CD4-positive, alpha-beta T cell (primary cell): ENCODE measurements at places on chromosomes 12 and 14. TPM values are rescaled to one million over a fixed set of nuclear protein-coding genes. Genes with fewer than 3 reads are reported as not detected.

Gene CCDC177
- total RNA-seq = not detected

Gene MAP1LC3B2
- total RNA-seq = 2.1 TPM

Gene ARHGEF40
- total RNA-seq = 1.3 TPM

Gene SLC8A3
- not detected for total RNA-seq

Gene SLCO1B1
- not detected for total RNA-seq

- DNase-seq = no peak
Measured at GRCh38 chr12:75161488-75161887, 48.2 kb downstream of the KCNC2 start.

GRCh38 chr14:49636866-49637265, 1.8 kb upstream of the DNAAF2 start:
- no peak for DNase-seq

DNA sequence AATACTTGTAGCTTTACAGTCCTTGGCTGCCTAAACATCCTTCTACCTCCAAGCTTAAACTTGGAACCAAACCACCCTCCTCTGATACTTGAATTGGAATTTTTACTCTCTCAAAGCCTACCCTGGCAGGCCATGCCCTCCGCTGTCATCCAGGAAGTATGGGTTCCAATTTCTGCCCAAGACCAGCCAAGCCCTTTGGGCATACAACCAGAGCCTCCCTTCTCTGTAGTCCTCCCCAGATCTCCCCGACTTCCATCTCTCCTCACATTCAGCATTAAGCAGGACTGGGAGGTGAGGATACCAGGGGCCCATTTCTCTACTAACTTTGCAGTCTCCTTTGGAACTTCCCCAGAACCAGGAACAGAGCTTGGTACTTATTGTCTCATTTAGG, 369 bp upstream of the DHH start:
- no peak for DNase-seq

DNA sequence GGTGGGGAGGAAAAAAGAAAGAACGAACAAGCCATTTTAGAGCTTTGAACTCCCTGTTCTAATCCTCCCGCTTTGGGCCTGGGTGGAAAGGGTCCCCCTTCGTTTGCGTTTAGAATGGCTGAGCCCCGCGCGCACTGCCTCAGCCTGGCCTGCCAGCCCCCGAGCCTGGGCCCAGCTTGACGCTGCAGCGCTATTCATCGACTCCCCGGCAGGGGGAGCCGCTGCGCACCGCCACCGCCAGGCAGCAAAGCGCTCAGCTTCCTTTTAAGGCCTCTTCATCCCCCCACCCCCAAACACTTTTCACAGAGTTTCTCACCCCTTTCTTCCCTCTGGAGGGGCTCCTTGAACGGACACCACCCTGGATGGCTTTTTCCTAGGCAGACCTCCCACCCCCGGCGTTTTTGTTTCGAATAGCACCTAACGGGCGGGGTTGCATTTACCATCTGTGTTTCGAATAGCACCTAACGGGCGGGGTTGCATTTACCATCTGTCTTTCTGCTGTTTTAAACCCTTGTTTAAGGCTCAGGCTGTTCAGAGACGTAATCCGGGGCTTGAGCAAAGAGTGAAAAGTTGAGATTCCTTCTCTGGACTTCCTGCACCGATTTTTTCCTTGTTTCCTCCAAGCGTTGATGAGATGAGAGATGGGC, 56.4 kb upstream of the PIWIL1 start:
- peak; percentile 29 for DNase-seq

- no peak for DNase-seq
Measured at GRCh38 chr12:4144676-4145075, 128.9 kb upstream of the CCND2 start.

DNA sequence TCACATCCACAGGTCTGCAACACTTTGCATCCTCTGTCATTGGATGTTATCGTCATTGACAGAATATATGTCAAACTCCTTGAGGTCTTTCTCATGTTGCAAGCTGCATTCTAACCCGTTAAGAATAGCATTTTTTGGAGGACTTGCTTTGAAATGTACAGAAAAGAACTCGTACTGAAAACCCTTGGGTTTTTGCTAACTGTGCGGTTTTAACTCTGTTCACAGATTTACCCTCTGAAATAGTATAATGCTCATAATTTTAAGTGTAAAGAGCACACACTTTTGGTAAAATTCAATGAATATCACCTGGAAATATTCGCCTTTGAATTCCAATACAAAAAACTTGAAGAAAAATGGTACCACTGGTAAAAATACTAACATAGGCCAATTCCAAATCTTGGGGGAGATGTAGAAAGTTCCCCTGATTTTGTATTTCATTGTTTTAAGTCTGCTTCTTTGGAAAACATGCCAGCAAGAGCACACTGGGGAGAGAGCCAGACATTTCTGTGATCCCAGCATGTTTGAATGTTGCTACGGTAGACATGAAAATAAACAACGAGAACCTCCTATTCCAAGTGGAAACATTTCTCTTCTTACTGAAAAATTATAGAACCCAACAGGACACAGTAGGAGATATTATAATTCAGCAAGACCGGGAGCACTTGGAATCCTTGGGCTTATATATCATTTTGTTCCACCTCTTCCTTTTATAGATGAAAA, 446.0 kb downstream of the AEBP2 start:
- no peak for DNase-seq

DNA sequence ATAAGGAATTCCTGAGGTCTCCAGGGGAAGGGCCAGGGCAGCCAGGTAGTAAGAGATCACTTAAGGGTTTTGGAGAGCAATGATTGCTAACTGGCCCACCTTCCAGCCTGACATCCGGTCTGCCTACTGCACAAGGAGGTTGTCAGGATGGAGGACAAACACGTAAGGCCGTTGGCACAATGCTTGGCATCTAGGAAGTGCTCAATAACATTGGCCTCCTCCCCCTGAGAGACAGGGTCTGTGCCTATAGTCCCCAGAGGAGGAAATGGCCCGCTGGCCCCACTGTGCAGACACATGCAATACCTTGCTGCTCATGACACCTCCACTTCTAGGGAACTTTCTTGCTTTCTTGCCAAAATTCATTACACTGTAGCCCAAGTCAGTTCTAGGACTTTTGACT, 73.2 kb downstream of the NTF3 start:
- no peak for DNase-seq

DNA sequence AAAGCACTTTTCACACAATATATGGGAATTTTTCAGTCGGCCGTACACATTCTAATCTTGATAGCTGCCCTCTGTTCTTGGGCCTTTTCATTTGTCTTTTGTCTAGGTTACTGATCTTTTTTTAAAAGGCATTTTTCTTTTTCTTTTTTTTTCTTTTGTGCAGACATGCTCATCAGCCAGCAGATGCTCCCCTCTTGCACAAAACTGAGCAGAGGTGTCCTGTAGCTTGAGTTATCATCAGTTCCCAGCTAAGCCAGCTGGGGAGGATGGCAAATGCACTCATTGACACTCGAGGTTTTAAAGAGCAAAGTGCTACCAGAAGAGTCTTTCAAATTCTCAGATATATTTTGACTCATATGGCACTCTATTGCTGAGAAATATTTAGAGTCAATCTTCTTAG, 913.9 kb upstream of the SEL1L start:
- no peak for DNase-seq

- no peak for DNase-seq
Measured at GRCh38 chr12:56128670-56129205, 671 bp downstream of the ESYT1 start.

- no peak for DNase-seq
Measured at GRCh38 chr12:89832336-89832735, 123.7 kb upstream of the ATP2B1 start.

GRCh38 chr12:89708565-89709156, at the start of gene ATP2B1:
Gene ATP2B1 (minus strand): TSS chr12:89708838. CDS start chr12:89655886, 52,952 bp downstream.
- peak; percentile 68 for DNase-seq

DNA sequence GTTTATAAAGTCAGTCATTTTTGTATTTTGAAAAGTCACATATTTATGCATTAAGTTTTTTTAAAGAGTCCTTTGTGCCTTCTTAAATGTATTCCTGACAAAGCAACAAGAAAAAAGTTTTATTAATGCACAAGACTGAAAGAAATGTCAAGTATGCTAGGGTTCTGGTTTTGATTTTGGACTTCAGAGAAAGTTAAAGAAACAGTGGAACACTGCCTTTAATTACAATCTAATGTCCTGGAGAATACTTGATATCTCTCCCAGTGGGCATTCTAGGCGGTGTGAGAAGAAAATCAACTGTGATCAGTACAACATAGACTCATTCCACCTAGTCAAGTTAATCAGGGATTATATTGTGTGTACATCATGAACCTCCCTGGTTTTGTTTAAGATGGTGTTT, 49.9 kb downstream of the PRICKLE1 start:
- no peak for DNase-seq

DNA sequence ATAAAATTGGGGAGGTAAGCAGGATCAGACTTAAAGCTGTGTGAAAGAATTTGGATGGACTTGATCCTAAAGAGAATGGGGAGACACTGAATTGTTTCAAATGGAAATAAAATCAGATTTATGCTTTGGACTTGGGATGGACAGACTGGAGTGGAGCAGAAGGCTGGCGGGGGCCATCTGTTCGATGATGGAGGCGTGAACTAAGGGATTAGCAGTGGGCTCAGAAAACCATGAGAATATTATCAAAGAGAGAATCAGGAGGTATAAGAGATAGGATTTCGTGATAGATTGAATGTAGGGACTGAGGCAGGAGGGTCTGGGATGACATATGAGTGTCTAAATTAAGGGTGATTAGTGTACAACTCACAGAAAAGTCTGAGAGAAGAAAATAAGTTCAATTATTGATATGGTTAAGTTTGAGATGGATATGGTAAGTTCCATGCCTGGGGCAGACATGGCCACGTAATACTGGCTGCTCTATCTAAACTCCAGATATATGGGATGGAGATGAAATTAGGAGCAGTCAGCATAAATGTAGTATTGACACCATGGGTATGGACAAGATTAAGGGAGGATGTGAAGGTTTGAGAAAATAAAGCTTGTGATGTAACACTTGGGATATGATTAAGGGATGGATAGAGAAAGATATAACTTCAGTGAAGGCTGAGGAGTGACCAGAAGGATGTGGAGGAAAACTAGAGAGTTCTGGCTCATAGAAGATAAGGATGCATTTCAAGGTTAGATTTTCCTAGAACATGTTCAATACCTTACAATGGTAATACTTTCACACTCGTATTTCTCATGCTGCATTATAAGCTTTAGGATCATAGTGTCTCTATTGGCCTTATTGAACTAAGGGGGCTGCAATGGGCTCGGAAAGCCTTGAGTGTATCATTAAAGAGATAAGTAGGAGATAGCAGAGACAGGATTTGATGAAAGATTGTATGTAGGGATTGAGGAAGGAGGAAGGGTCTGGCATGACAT, 1.0 kb upstream of the TSSK4 start:
- DNase-seq = no peak

GRCh38 chr14:105026033-105026785, 5.3 kb upstream of the CDCA4 start:
- no peak for DNase-seq

DNA sequence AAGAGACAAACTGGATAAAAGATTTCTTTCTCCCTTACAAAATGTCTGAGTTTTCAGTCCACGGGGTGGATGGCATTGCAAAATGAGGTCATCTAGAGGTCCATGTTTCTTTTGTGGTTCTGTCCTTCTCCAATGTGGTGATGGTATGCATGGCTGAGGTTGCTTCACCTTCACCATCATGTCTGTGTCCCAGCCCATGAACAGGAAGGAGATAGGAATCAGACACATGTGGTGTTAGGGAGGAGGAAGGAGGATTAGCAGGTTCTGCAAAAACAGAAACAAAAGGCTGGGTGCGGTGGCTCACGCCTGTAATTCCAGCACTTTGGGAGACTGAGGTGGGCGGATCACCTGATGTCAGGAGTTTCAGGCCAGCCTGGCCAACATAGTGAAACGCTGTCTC, 11.0 kb upstream of the AEBP2 start:
- DNase-seq = no peak

DNA sequence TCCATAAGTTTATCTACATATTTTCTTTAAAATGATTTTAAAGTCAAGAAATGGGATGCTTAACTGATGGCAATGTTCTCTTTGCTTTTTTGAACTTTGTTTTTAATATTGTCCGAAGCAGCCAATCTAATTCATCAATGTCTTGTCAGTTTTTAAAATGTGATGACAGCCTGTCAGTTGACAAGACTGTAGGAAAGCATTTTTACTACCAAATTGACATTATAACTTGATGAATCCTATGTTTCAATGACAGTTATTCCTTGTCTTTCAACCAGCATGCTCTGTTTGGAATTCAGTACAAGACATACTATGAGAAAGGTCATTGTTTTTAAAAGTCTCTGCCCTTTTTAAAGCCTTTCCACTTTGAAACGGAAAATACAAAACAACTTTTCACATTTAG, 1073.2 kb downstream of the TMTC2 start:
- no peak for DNase-seq

DNA sequence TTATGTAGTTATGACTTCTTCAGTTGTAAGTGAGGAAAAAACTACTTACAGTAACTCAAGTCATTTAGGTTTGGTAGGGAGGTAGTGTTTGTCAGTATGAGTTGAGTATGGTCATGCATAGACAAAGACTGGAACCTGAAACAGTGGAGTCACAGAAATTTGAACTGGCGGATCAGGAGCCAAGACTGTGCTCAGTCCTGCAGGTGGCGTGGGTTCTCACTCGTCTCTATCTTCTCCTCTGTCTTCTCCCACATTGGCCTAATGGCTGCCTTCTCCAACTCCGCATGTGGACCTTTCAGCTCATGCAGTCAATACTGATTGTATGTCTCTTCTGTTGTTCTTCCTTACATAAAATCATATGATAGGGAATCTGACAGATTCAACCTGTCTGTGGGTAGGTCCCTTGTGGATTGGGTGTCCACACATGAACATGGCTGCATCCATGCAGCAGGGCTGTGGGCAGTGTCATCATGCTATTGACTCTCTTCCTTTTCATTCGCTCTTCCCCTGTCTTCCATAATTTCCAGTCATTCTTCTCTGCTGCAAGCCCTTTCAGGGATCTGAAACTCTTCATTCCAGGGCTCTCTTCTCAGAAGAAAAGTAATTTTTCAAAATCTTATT, 78.8 kb upstream of the NEDD1 start:
- DNase-seq = no peak

GRCh38 chr14:51620056-51620455, 31.7 kb upstream of the FRMD6 start:
- DNase-seq = no peak

DNA sequence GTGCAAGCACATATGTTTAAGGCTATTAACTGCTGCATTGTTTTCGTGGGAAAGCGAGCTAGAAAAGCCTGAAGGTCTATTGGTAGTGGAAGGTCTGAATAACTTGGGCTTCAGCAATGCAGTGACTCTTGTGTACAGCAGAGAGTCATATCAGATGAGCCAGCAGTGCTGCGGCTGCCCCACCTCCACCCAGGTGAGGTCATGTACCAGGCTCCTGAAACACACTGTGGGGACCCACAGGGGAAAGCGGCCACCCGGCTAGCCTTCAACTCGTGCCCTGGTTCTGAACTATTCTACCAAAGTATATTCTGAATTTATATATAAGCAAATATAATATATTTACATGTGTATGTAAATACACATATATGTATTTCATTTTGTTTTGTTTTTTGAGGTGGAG, 12.7 kb upstream of the RAN start:
- DNase-seq = no peak

- no peak for DNase-seq
Measured at GRCh38 chr14:87264796-87265195, 728.2 kb downstream of the GALC start.
